Hypothalamus (tissue), 51 donors: ENCODE measurements at places on chromosomes 6 and 20.

DNA sequence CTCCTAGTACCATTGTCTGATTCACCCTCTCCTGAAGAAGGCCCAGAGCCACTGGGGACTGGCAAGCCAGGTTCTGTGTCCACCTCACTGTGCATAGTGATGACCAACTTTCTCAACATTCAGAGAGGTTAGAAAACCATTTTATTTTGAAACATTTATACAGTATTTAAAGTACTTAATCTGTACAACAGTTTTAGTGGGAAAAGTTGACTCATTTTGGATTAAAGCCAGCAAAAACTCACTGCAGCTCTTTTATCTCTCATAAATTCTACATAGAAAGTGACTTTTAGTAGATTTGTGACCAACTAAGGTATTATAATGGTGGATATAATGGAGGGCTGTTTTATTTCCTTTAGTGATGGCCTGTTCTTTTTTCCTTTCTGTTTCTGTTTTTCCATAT is 9.7 kb downstream of the TULP4 start:
- DNase-seq = no peak

GRCh38 chr6:9657994-9658393 is 756.9 kb downstream of the TFAP2A start:
- no peak for DNase-seq

DNA sequence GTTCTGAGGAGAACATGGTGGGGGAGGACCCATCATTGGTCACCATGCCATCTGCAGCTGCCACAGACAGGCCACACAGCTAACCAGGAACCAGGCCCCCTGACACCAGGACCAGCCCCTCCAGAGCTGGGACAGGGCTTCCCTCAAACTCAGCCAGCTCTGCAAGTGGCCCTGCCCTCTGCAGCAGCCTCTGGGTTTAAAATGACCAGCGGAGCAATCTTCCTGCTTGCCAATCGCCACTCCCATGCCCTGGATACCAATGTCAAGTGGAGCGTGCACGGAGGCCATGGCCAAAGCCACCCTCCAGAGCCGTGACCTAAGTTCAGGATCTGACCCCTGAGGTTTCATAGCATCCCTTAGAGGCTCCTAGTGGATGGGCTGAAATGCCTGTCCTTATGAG is 199.4 kb downstream of the SYNDIG1 start:
- DNase-seq = no peak

- DNase-seq = no peak
Measured at GRCh38 chr6:135270676-135271536, 89.8 kb downstream of the MYB start.
